Sciatic nerve (tissue), 2 donors: ENCODE measurements at places on chromosomes 5 and 9.
A peak's percentile ranks its signal among the peaks of the same experiment; 100 is the strongest.

DNA sequence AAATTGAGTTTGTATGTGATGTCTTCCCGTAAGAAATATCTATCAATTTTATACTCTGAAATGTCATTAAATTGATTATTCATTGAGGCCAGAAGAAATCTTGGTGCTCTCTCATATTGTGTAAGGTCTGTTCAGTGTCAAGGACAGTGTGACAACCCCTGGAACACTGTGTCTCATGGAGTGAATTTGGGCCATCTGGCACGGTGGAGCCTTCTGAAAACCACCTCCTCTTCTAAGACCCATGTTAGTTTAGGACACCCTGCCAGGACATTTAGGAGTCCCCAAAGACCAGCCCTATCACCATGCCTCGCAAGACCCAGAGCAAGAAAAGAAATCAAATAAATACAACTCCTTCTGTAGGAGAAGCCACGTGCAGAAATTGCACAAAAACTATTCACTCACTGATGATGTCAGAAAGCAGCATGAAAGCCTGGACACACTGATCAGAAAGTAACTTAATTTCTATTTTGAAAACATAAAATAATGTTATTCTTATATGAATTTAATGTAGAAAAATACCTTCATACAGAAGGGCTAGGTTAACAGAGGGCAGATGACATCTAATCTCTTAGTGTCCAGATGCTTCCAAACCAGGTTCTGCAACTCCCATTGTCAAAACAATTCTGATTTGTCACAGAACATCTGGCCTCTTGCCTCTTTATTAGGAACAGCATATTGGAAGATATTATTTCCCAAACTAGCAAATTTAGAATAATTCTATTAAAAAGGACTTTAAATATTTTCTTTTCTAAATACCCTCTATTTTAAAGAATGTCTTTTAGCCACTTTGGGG, 298.8 kb downstream of the NR2F1-AS1 start:
- DNase-seq = no peak

GRCh38 chr9:76490249-76490990, 31.4 kb downstream of the GCNT1 start:
- DNase-seq = no peak

DNA sequence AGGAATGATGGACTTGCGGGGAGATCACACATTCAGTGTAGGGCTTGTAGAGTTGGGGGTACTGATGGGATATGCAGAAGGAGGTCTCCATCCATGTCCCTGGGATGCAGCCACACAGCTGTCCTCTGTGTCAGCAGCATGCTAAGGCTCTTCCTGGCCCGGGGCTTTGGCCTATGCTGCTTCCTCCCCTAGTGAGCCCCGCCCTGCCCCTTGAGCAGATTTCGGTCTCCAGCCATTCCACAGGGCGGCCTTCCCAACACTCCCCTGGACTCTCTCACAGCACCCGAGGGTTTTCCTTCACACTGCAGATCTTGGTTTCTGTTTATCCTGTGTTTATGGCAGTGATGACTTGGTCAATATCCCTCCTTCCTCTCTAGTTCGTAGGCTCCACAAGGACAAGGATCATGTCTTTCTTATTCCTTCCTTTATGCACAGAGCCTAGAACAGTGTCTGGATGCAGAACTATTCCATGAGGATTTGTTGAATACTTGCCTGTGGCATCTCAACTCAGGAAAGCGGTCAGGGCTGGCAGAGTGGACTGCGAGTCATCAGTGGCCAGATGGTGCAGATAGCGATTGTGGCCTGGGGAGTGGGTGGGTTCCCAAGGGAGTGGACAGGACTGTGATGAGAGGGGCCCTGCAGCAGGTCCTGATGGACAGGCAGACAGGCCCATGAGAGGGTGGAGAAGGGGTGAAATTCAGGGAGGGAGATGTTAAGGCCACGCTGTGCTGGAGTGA, 114.2 kb downstream of the RGS3 start:
- DNase-seq = no peak

GRCh38 chr9:84589542-84589941, 80.0 kb upstream of the NTRK2 start:
- DNase-seq = no peak

GRCh38 chr9:125894566-125894965, 147.4 kb downstream of the PBX3 start:
- DNase-seq = no peak

DNA sequence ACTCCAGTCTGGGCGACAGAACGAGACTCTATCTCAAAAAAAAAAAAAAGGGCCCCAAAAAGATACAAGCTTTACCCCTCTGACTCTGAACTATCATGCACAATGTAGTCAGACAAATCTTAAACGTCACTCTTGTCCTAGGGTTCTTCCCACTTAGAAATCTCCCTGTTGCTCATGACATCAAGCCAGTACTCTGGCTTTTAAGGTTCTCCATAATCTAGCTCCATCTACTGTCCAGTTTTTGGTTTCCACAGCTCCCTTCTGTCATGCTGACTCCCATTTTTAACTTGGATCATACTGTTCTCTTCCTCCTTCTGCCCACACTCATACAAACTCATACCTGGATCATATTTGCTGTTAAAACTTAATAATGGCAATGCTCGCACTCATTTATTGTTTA, 156.7 kb upstream of the TLX3 start:
- DNase-seq = no peak

DNA sequence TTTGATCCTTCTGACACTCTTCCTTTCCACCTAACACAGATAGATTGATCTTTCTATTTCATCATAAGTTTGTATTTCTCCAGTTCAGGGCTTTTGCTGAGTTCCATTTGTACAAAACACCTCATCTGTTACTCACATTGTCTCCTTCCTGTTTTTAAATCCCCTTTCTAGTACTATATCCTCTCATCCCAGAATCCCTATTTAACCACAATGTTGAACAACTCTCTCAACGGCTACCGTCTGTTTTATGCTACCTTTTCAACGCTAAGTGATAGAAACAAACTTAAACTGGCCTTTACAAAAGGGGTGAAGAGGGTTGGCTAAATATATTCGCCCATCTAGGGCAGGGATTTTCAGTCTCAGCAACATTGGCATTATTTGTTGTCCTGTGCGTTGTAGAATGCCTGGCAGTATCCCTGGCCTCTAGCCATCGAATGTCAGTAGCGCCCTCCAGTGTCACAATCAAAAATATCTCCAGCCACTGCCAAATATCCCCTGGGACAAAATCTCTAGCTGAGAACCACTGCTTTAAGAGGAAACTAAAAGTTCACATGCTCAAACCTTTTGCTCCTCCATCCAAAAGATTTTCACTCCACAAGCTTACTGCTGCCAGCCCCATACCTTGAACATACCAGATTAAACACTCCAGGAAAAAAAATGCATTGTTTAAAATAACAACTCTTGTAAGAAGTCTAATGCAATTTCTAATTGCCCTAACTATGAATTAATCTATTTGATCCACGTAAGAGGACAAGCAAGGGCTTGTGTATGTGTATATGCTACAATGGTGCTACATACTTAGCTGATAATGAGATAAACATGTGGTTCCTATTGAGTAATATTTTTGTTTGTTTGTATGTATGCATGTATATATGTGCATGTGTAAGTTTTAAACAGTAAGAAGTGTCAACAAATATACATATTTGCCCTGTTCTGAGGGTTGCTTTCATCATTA, 344.0 kb downstream of the PTPRD start:
- DNase-seq = no peak

DNA sequence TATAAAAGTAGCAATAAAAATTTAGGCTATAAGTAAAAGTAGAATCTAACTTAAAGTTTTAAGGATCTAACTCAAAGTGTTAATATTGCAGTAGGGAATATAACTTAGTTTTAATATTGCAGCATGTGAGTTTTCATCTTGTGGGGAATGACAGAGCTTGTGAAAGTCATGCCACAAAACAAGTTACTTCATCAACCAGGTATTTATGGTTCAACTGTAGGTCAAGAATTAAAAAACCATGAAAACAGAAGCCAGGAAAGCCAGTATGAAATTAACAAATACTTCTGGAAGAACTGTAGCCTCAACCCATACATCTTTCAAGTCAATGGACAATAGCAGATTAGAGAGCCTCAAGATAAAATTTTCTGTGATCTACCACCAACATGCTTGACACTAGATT, 19.0 kb downstream of the HMGCS1 start:
- DNase-seq = no peak

DNA sequence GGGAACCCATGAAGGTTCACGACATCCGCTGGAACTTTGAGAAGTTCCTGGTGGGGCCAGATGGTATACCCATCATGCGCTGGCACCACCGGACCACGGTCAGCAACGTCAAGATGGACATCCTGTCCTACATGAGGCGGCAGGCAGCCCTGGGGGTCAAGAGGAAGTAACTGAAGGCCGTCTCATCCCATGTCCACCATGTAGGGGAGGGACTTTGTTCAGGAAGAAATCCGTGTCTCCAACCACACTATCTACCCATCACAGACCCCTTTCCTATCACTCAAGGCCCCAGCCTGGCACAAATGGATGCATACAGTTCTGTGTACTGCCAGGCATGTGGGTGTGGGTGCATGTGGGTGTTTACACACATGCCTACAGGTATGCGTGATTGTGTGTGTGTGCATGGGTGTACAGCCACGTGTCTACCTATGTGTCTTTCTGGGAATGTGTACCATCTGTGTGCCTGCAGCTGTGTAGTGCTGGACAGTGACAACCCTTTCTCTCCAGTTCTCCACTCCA, 7.6 kb downstream of the GPX3 start:
- no peak for DNase-seq

- DNase-seq = peak; percentile 74
These were observed 174.9 kb downstream of the ROR2 start for GRCh38 chr9:91775011-91775707.

DNA sequence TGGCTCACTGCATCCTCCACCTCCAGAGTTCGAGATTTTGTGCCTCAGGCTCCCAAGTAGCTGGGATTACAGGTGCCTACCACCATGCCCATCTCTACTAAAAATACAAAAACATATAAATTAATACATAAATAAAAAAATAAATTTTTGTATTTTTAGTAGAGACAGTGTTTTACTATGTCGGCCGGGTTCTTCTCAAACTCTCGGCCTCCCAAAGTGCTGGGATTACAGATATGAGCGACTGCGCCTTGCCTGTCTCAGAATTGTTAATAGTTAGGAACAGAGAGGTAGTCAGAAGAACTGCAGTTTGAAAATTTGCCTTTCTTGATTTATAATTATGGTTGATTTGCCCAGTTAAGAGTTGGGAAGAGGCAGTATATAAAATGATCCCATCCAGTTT, 2.8 kb downstream of the ATP6V1G1 start:
- DNase-seq = no peak

GRCh38 chr9:107397076-107398044, 92.2 kb downstream of the KLF4 start:
- no peak for DNase-seq

GRCh38 chr9:113919382-113919781, 43.3 kb downstream of the ZNF618 start:
- DNase-seq = no peak

- DNase-seq = no peak
These were observed 416.1 kb upstream of the TRPC7 start for GRCh38 chr5:136781464-136781863.

DNA sequence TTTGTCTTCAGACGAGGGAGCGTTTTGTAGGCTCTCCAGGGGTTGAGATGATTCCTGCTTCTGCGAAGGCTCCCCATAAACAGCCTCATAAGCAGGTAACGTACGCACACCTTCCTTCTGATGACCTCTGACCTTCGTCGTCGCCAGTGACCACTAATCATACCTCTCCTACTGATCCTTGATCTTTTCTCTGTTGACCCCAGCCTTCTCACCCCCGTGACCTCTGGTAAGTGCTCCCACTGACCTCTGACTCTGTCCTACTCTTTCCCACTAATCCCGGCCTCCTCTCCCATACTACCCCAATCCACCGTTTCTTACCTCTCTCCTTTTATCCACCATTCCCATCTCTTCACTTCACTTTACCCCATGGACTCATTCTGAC, 345 bp downstream of the DNAI1 start:
- peak; percentile 64 for DNase-seq
